MCF 10A (cell line): ENCODE measurements at places on chromosomes 16 and 17. TPM values are rescaled to one million over a fixed set of nuclear protein-coding genes. Genes with fewer than 3 reads are reported as not detected.

GRCh38 chr17:51079049-51079448, 41.6 kb downstream of the SPAG9 start:
- H3K27me3 ChIP-seq = no peaks in the 10 kb centered on the region
- H3K4me1 ChIP-seq = peaks cover 7% of the 10 kb centered on the region
- peak; percentile 53 for DNase-seq
- no peak overlapping the region for H3K27ac ChIP-seq
- no peak overlapping the region for H3K4me3 ChIP-seq
- peaks cover 23% of the 10 kb centered on the region for H3K36me3 ChIP-seq

NPIPB8 gene
- not detected in 2 replicates for total RNA-seq

DNA sequence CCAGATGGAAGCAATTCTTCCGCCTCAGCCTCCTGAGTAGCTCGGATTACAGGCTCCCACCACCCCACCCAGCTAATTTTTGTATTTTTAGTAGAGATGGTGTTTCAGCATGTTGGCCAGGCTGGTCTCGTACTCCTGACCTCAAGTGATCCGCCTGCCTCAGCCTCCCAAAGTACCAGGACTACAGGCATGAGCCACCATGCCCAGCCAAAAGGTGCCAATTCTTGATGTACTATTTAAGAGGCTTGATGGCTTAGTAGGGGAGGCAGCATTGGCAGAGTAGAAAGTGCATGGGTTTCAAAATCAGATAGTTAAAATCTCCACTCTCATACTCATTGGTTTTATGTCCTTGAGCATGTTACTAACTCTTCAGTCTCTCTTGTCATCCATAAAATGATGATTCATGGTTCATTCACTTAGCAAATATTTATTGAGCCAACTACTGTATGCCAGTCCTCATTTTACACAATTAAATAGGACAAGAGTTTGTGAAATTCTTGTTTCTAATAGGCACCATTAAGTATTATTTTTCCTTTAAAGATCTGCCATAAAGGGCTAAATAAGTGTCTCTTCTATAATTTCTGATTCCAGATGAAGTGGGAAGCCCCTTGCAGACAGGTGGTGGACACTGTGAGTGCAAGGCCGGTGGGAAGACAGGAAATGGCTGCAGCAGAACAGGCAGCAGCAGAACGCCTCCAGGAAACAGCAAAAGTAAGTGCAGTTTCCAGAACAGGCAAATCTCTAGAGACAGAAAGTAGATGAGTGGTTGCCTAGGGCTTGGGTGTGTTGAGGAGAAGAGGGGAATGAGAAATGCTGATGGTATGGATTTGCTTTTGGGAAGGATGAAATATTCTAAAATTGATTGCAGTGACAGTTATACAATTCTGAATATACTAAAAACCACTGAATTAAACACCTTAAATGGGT, 8.2 kb upstream of the RPL27 start:
- peaks cover 94% of the 10 kb centered on the region for H3K36me3 ChIP-seq

MYOCD gene
- total RNA-seq = not detected in 2 replicates

FLYWCH1 gene
- total RNA-seq = 76.3 and 86.2 TPM in 2 replicates

- H3K4me1 ChIP-seq = peaks cover 33% of the 10 kb centered on the region
- no peak overlapping the region for H3K4me3 ChIP-seq
- H3K27me3 ChIP-seq = peaks cover 17% of the 10 kb centered on the region
- peak; percentile 81 for DNase-seq
Observed at GRCh38 chr17:8060274-8060673, 21.4 kb downstream of the ALOX15B start.

GRCh38 chr16:70433458-70434103, 5.3 kb downstream of the ST3GAL2 start:
- H3K36me3 ChIP-seq = no peaks in the 10 kb centered on the region
- no peak overlapping the region for H3K27ac ChIP-seq
- DNase-seq = peak; percentile 38
- no peaks in the 10 kb centered on the region for H3K27me3 ChIP-seq
- H3K4me1 ChIP-seq = peaks cover 30% of the 10 kb centered on the region

DNA sequence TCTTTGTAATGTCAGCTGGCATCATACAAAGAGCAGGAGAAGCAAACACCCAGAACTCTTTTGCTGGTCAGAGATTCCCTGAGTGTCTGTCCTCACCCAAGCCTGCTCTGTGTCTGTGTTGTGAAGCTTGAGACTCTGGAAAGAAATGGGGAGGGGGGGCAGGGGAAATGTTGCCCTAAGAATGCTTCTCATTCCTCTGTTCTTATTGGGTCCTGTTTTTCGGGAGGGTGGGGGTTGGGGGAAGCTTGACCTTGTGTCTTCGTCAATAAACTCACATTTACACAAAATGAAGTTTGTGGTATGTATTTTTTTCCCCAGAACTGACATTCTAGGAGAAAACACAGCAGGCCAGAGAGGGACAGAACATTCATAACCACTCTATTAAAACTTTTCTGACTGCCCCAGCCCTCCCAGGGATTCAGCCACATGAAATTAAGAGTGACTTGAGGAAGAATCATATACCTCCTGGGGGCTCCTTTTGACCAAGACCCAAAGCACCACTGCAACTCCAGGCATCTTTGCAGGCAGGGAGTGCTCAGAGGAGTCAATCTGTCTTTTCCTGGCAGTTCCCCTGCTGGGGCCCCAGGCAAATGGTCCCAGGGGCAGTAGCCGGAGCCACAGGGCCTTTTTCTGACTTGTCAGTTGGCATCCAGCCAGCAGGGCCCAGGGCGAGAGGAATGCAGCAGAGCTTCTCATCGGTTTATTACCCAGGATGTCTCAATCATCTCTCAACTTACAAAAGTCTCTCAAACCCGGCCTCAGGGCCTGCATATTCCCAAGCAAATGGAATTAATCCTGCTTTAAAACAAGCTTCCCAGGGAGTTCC, 5.1 kb upstream of the RASL10B start:
- peak; percentile 76 for DNase-seq
- peaks cover 25% of the 10 kb centered on the region for H3K4me1 ChIP-seq
- peak overlapping the region; percentile 77 for H3K27ac ChIP-seq
- H3K27me3 ChIP-seq = no peaks in the 10 kb centered on the region
- H3K4me3 ChIP-seq = no peak overlapping the region

CCL3 gene
- not detected in 2 replicates for total RNA-seq

DNA sequence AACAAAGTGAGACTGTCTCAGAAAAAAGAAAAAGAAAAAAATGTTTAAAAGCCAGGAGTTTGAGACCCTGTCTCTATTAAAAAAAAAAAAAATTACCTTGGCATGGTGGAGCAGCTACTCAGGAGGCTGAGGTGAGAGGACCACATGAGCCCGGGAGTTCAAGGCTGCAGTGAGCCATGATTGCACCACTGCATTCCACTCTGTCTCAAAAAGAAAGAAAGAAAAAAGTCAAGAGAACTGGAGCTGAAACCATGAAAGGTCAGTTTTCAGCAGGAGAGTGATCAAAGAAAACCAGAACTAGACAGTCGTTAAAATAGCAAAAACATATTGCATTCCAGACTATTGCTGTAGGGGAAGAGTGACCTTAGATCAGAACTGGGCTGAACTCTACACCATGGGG, 8.8 kb downstream of the QPRT start:
- no peaks in the 10 kb centered on the region for H3K27me3 ChIP-seq
- H3K4me3 ChIP-seq = no peak overlapping the region
- H3K27ac ChIP-seq = no peak overlapping the region
- H3K36me3 ChIP-seq = no peaks in the 10 kb centered on the region
- no peaks in the 10 kb centered on the region for H3K4me1 ChIP-seq

SOX9 gene
- total RNA-seq = 2.6 and 4.5 TPM in 2 replicates

UQCRC2 gene
- 199 and 207 TPM in 2 replicates for total RNA-seq

TMEM94 gene
- total RNA-seq = 42.8 and 46.5 TPM in 2 replicates

ALOX12B gene
- total RNA-seq = 1.3 TPM in 1 of 2 replicates, not detected in the other
